ENCODE measurements at places on chromosomes 7 and 10.

DNA sequence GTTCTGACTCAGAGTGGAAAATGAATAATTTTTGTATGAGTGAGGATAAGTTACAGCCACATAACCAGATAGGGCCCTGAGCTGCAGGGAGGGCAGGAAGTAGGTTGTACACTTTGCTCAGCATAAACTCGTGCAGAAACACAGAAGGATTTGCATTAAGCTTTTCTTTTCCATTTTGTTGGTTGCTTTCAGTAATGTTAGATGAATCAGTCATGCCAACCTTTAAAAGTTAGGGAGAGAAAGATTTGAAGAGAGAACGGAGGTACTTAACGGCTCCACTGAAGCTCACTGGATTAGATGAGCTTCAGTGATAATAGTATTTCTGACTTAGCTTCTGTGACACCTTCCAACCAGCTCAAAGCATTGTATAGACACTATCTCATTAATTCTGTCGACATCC is 348.1 kb downstream of the GATA3 start:
- no peak for DNase-seq

- DNase-seq: no peak
Measured at GRCh38 chr10:123139521-123140163, 3.9 kb downstream of the HMX3 start.

GRCh38 chr10:102119417-102120141 is 589 bp downstream of the LDB1 start:
- peak; percentile 25 for DNase-seq

DNA sequence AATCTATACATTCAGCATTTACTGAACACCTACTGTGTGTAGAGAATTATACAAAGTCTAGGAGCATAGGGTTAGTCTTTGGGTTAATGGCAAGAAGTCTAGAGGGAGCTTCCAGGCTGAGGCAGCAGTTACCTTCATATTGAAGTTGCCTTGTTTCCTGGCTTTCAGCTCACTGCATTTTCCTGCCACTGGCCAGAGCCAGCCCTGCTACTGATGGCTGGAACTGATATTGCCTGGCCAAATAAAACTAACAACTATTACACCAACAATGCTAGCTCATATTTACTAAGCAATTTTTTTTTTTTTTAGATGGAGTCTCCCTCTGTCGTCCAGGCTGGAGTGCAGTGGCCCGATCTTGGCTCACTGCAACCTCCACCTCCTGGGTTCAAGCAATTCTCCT is 165.7 kb upstream of the ITGB1 start:
- DNase-seq: no peak

DNA sequence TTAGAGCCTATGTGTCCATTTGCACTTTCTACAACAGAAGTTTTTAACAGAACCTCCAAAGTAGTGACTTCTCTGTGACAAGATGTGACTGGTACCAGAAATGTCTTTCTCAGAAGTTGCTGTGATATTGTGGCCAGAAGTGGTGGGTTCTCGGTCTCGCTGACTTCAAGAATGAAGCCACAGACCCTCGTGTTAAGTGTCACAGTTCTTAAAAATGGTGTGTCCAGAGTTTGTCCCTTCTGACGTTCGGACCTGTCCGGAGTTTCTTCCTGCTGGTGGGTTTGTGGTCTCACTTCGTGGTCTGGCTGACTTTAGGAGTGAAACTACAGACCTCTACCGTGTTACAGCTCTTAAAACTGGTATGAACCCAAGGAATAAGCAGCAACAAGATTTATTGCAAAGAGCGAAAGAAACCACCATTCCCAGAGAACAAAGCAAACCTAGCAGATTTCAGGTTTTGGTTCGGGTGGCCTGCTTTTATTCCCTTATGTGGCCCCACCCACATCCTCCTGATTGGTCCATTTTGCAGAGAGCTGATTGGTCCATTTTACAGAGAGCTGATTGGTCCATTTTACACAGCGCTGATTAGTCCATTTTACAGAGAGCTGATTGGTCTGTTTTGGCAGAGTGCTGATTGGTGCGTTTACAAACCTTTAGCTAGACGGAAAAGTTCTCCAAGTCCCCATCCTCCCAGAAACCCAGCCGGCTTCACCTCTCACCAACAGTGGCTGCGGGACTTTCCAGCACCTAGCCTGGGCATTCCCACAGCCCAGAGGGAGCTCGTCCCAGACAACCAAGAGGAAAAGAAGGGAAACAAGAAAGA is 3.0 kb downstream of the ITPRID1 start:
- no peak for DNase-seq

- no peak for DNase-seq
Measured at GRCh38 chr7:94781236-94781635, 125.3 kb upstream of the SGCE start.

Data from stimulated activated CD4-positive, alpha-beta T cell treated with anti-CD3 and anti-CD28 coated beads, Interleukin-4, amount 100 ng/mL, for 48 hours (primary cell).